ENCODE measurements at places on chromosomes 4 and X.

GRCh38 chr4:137125011-137125410 lies 407.3 kb downstream of the PCDH18 start:
- DNase-seq = no peak

- no peak for DNase-seq
Observed at GRCh38 chr4:146510942-146511341, 10.8 kb downstream of the SLC10A7 start.

- no peak for DNase-seq
Observed at GRCh38 chr4:25913056-25913850, 767 bp upstream of the SMIM20 start.

DNA sequence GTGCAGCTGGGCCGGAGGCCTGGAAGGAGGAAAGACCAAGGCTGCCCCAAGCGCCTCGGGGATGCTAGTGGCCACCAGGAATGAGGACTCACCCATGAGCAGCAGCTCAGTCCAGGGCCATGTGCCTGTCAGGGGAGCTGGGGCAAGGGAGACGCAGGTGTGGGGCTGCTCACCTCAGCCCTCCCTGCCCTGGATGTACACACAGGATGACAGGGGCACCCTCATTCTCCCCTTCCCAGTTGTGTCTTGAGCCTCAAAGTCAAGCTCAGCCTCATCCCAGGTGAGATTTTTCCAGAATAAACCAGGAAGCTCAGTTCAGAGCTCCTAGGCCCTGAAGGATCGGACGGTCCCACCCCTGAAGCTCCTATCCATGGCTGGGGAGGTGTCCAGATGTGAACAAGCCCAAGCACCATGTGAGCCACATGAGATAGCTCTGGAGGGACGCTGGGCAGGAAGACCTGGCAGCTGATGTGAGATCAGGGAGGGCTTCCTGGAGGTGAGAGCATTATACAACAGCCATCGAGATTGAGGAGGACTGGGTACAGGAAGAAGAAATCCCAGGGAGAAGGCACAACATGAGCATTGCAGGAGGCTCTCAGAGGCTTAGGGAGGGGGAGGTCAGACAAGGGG lies 23.0 kb downstream of the HTRA3 start:
- DNase-seq = no peak

DNA sequence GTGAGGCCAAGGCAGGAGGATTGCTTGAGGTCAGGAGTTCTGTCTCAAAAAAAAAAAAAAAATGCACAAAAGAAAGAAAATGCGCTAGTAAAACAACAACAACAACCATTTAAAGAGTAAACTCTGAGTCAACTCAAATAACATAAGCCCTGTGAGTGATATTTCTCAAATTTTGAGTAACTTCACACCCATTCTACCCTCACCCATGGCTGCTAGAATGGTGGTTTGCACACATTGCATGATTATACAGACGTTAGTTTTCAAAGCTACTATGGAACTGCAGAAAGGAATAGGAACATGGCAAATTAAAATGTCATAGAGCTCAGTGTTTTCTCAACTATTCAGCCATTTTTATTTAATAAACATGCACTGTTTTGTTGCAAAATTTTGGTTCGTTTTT lies 145.9 kb downstream of the OPHN1 start:
- DNase-seq = no peak

DNA sequence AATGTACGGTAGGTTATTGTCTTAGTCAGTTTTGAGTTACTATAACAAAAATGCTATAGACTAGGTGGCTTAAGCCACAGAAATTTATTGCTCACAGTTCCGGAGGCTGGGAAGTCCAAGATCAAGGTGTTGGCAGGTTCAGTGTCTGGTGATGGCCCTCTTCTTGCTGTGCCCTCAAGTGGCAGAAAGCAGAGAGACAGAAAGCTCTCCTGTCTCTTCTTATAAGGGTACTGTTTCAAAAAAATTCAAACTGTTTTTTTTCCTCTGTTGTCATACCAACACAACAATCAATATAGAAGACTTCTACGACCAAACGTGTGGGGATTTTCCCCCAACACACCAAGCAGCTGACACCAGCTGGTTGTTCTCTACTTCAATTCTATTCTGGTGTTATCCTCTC lies 53.4 kb downstream of the ADGRG4 start:
- no peak for DNase-seq

GRCh38 chr4:172173206-172173605 lies 360.0 kb downstream of the GALNTL6 start:
- DNase-seq = no peak
